ENCODE measurements at places on chromosomes 7 and 10.

- peak; percentile 23 for DNase-seq
These were observed 140.6 kb downstream of the GNAI1 start for GRCh38 chr7:80275192-80275605.

GRCh38 chr7:113175525-113176104, 57.3 kb upstream of the SMIM30 start:
- DNase-seq, result no peak

DNA sequence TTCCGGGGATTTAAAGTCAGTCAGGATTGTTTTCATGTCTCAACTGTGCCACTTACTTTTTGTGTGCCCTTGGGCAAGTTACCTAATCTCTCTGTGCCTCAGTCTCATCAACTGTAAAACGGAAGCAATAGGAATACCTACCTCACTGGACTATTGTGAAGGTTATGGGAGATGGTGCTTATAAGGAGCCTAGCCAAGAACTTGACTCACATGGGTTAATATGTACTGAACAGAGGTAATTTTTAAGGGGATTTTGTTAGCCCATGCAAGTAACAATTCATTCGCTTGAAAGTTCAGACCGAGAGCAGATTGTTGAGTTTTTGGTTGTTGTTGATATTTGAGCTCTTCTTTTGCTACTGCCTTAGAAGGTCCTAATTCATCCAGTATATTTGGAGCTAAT, 202.9 kb downstream of the ZNF365 start:
- no peak for DNase-seq

DNA sequence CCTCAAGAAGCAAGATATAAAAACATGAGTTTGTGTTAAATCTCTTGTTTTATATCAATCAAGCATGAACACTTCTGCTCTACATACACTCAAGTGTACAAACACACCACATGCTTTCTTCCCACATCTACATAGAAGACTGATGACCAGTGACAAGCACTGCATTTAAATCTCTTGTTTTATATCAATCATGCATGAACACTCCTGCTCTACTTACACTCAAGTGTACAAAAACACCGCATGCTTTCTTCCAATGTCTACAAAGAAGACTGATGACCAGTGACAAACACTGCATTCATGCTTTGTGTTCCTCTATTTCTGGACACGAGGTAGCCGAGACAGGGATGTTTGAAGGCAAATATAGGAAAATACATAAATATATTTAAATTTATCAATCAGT, 642.0 kb upstream of the PFKP start:
- DNase-seq, result no peak

- DNase-seq, result peak; percentile 23
These were observed 34.4 kb upstream of the CUL1 start for GRCh38 chr7:148664324-148664723.

DNA sequence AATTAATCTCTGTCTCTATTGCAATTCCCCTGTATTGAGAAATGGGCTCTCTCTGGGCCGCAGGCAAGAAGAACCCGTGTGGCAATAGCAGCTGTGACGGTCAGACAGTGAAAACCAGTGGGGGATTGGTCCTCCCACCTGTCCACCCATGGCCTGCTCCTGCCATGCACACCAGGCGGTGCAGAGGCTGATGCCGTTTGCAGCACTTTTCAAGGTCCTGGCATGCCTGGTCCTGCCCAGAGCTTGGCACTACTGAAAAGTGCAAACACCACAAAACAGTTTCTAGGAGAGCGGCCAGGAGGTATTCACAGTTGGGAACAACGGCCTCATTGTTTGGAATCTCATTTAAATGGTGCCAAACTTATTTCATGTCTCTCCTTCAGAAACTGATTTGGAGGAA, 41.5 kb downstream of the PSPH start:
- no peak for DNase-seq

GRCh38 chr10:90998733-90999511, 78.0 kb upstream of the ANKRD1 start:
- DNase-seq, result no peak

DNA sequence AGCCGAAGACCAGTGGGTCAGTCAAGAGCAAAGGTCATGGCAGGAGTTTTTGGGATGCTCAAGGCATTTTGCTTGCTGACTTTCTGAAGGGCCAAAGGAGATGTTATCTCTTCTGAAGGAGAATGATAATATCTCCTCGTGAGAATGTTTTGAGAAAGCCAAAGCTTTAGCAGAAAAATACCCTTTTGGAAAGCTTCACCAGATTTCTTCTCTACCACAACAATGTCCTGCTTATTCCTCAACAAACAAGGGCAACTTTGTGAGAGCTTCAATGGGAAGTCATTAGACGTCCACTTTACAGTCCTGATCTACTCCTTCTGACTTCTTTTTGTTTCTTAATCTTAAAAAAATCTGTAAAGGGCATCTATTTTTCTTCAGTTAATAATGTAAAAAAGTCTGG, 132.8 kb upstream of the DNAJB12 start:
- DNase-seq, result no peak

GRCh38 chr10:12844811-12845483, 156.6 kb downstream of the CCDC3 start:
- peak; percentile 95 for DNase-seq

DNA sequence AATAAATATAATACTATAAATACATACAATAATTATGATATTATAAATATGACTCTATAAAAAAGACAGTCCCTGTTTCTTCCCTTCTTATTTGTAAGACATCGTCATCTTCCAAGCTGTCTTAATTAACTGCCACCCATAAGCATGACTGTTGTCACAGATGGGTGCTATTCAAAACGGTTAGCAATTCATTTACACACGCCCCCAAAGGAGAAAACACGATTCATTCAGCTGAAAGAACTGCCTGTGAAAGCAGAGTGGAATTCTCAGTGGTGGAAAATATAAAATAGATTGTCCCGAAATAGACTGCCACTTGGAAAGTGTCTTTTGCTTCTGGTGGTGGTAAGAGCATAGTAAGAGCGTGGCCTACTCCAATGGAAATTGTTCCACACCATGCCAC, 48.9 kb upstream of the ELMO1 start:
- no peak for DNase-seq

Measured in fibroblast of skin of abdomen (primary cell).